ENCODE measurements at places on chromosomes 3 and 15. TPM values are rescaled to one million over a fixed set of nuclear protein-coding genes. Genes with fewer than 3 reads are reported as not detected.
A peak's percentile ranks its signal among the peaks of the same experiment; 100 is the strongest.

DNA sequence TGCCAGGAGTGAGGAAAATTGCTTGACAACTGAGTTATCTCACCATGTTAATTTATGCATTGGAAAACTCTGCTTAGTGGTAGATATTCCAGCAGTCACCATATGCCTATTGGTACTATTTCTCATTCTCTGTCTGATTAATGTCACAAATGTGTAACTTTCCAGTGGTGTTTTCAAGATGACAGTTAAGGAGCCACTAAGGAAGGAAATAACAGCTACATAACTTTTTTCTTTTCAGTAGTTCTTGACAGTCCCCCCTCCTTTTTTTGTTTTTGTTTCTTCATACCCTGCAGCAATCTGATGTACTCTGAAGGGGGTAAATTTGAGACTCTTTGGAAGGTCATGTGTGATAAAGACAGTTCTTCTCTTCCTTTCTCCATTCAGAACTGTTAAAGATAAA is 13.1 kb downstream of the RASA2 start:
- no peak for DNase-seq

- DNase-seq, result peak; percentile 62
Observed at GRCh38 chr3:27544372-27544865, 60.2 kb upstream of the SLC4A7 start.

DNA sequence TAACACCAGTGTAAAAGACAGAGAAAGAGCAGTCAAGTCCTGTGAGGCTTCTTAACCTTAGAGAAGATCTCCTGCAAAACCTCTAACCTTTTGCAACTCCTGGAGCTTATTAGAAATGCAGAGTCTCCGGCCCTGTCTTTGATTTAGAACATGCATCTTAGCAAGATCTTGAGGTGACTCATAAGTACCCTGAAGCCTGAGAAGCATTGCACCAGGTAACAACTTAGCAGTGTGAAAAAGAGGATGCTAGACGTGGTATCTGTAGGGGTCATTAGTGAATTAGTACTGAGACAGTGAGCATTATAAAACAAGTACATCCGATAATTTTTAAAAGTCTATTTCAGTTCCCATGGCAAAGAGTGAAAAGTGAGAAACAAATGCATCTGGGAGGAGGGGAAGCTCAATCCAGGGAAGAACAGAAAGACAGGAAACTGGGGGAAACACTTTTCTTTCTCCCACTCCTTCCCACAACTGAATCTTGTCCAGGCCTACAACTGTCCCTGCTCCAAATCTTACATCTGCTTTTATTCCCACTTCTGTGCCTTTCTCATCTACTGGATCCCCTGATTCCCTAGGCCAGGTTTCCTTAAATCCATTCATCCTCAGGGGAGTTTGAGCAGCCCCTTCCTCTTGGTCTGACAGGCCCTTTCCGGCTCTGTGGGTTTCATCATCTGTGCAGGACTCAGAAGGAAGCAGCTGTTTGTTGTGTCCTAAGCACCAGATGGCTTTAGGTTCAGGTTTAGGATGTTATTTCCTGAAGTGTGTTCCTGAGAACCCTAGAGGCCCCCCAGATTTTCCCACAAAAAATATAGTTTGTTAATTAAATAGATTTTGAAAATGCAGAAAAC is 128.1 kb upstream of the IL12A start:
- peak; percentile 57 for DNase-seq

Gene GUCA1C
- not detected for total RNA-seq

Gene RPL15
- total RNA-seq, result 1,935 TPM
